ENCODE measurements at places on chromosomes 11 and 22. TPM values are rescaled to one million over a fixed set of nuclear protein-coding genes. Genes with fewer than 3 reads are reported as not detected.

DNA sequence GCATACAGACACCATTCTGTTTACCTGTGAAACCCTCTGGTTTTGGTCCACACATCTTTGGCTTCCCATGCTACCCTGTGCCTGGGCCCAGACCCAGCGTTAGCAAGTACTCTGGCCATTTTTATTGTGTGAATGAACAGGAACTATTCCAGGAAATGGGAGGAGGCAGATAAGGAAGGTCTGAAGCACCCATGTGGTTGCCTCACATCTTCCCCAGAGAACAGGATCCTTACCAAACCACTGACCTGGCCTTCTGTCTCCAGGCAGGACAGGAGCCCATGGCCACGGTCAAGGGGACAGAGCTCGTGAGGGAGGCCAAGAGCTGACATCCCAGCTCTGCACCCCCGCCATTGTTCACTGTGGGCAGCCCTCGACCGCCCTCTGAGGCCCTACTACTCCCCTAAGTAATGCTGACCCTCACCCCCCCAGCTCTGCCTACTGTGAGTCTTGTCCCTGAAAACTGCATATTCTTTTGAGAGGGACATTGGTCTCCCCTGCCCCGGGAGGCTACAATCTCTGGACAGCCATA, 97.7 kb upstream of the TP53I11 start:
- H3K27ac ChIP-seq, result peak overlapping the region; percentile 55
- H3K4me1 ChIP-seq, result peaks cover 19% of the 10 kb centered on the region
- DNase-seq, result no peak
- no peaks in the 10 kb centered on the region for H3K27me3 ChIP-seq

DNA sequence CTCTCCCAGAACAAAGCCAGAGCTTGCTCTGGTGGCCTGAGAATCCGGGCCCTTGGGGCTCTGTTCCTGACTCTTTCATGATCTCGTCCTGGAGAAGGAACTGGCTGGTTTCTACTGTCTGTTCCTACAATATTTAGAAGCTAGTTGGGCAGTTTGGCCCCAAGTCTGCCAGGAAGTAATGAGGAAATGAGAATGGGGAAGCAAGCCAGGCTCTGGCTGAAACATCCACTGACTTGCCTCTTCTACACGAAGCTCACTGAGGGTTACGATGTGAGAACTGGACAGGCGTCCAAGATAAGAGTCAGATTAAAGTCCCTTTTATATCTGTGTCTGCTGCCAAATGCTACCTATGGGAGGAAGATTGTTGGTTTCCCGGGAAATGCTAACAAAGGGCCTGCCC, 110.0 kb upstream of the KIRREL3 start:
- no peak overlapping the region for H3K4me3 ChIP-seq
- DNase-seq, result no peak
- no peaks in the 10 kb centered on the region for H3K27me3 ChIP-seq
- no peaks in the 10 kb centered on the region for H3K36me3 ChIP-seq

DNA sequence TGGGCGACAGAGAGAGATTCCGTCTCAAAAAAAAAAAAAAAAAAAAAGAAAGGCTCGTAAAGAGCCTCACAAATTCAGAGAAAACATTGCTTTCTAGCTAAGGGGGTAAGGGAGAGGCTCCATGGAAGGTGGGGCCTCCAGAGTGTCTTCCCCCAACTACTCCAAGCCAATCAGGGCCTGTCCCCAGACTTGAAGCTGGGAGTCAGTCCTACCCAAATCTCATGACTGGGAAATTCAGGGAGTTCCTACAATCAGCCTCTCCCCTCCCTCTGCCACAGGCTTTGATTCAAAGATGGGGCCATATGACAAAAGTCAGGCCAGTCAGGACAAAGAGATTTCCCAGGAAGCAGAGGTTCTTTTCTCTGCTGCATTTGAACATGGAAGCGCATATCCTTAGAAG, 63.0 kb upstream of the NUP160 start:
- H3K4me1 ChIP-seq, result no peaks in the 10 kb centered on the region
- no peaks in the 10 kb centered on the region for H3K27me3 ChIP-seq
- no peak for DNase-seq

DNA sequence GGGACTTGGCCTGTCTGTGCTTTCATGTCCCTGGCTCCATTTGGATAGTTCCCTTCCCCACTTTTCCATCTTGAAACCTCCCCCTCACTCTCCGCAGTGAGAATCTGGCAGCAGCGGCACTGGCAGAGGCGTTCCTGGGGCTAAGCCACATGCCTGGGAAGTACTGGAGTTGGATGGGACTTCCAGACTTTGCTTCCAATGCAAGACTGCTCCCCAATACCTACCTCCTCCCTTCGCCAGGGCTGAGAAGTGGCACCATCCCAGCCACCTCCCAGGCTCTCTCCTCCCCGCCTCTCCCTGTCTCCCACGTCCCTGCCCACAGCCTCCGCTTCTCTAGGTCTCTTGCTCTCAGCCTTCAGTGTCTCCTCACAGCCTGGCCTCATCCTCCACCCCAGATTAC, 16.6 kb downstream of the TST start:
- no peaks in the 10 kb centered on the region for H3K36me3 ChIP-seq
- no peaks in the 10 kb centered on the region for H3K27me3 ChIP-seq
- H3K4me1 ChIP-seq, result no peaks in the 10 kb centered on the region
- H3K27ac ChIP-seq, result no peak overlapping the region

GRCh38 chr11:44574610-44575287, 9.3 kb downstream of the CD82 start:
- H3K27ac ChIP-seq, result no peak overlapping the region
- no peak for DNase-seq
- H3K4me3 ChIP-seq, result no peak overlapping the region
- H3K4me1 ChIP-seq, result peaks cover 49% of the 10 kb centered on the region
- H3K36me3 ChIP-seq, result no peaks in the 10 kb centered on the region

GRCh38 chr11:105696000-105696399, 86.1 kb downstream of the GRIA4 start:
- DNase-seq, result no peak
- no peak overlapping the region for H3K4me3 ChIP-seq
- no peaks in the 10 kb centered on the region for H3K27me3 ChIP-seq
- H3K27ac ChIP-seq, result no peak overlapping the region
- no peaks in the 10 kb centered on the region for H3K36me3 ChIP-seq

DNA sequence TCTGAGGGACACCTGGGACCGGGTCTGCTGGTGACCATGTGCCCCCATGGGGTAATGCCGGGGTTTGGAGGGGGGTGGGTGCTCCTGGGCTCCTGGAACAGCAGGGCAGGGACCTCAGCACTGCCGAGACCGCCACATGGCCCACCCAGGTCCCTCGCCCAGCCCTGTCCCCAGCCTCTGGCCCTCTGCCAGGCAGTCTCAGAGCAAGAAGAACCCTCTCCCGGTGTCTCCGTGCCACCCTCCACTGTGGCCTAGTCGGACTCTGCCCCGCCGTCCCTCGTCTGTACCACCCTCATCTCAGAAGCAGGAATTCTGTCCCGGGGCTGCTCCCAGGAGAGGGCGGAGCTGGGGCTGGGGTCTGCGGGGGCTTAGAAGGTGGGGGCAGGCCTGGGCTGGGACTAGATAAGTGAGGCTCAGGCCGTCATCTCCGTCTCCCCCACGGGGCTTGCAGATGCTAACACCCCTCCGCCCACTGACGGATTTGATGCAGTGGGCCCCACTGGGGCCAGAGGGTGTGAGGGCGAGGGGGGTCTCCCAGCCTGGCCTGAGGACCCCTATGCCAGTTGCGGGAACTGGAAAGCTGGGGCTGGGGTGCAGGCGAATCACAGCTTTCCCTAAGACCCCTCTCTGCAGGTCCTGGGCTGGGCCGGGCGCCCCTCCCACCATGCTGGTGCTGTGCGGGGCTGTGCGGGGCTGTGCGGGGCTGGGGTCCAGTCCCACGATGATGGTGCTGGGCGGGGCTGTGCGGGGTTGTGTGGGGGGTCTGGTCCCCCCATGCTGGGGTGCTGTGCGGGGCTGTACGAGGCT, 1.1 kb downstream of the MUC5AC start:
- no peak overlapping the region for H3K27ac ChIP-seq
- H3K27me3 ChIP-seq, result no peaks in the 10 kb centered on the region
- H3K4me3 ChIP-seq, result no peak overlapping the region
- H3K4me1 ChIP-seq, result no peaks in the 10 kb centered on the region
- no peak for DNase-seq
- no peaks in the 10 kb centered on the region for H3K36me3 ChIP-seq

The TUT1 gene
- 12.8 TPM for total RNA-seq

Data from heart right ventricle (tissue), 16 donors.